ENCODE measurements at places on chromosomes 13 and 19.

DNA sequence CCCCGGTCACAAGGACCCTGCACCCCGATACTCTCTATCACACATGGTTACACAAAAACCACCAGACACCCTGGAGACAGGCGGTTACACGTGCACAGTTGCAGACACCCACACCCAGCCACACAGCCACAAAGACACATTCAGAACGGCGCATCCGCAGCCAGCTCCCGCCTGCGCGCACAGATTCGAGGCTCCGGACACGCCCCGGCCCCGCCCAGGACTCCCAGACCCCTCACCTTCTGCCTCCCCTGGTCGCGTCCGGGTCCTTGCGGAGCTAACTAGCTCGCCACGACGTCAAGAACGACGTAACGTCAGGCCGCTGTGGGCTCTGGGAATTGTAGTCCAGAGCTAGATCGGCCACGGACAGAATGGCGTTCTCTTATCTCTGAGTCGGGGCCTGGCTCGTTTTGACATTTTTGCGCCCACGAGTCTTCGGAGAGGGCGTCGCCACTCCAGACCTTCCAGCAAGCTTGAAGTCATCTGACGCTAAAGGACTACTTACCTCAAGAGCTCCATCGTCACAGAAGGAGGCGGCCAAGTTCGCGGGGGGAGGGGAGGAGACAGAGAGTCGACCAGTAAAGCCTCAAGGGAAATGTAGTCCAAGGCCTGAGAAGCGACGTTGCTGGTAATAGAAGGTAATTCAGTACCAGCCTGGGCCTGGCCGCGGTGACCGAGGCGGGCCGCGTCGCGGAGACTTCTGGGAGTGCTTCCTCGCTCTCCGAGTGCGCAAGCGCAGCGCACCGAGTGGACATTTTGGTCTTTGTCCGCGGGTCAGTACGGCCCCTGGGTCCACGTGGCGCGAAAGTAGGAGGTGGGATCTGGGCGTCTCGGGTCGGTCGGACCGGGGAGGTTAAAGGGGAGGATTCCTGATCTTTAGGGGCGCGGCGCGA, at the start of the genes ZNF146 and ZNF565:
TSS of gene ZNF146 (plus strand) at position 721 of the 890 bp plus-strand sequence. CDS start 21,335 bp downstream, outside the sequence.
TSS of gene ZNF565 (minus strand) at position 280 of the 890 bp plus-strand sequence. CDS start 12,680 bp downstream, outside the sequence.
- peak; percentile 99 for DNase-seq

- DNase-seq: no peak
These were observed 339.1 kb downstream of the ZNF536 start for GRCh38 chr19:30711296-30711695.

DNA sequence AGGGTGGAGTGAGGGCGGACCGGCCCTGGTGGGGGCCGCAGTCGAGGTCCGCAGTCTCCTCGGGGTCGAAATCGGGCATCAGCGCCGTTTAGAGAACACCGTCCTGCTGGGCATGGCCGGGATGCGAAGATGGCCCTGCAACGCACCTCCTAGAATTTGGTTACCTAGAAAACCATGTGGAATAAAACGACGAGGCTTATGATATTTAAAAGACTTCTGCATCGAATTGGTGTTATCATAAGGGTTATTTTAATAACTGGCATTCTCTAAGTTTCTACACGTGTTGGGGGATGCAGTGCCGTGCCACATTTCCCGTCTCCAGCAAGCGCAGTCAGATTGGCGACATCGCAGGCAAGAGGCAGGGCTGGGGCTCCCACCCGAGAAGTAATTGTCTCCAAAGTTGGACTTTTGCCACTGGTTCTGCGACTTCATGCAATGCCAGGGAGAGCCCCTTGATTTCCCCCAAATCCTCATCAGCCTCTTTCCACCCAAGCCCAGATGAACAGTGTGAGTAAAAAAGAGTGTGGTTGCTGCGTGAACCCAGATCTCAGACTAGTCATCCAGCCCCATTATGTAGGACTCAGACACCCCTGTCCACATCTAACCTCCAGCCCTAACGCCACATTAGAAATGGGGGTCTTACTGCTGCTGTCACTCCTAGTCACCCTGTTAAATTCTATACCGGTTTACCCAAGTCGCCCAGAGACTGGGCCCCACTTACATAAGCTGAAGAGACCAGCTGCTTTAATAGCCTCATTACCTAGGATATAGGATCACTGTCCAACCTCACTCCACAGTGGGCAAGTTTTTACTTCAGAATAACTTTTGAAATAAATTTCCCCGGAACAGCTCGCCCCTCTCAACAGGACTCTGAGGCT, 571 bp upstream of the DHRS12 start:
- peak; percentile 73 for DNase-seq

DNA sequence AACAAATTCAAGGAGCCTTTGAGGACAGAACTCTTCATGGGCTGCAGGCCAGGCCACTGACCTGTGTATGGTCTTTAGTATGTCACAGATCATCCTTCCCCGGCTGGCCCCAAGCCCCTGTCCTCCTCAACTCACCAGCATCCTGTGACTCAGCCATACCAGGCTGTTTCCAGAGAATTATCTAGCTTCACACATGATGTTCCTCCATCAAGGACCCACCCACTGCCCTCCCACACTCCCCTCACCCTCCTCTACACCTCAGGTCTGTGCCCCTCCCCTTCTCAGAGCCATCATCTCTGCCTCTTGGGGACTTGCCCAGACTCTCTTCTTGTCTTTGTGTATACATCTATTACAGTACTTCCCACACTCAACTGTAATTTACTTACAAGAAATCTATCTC, 14.7 kb downstream of the DCT start:
- DNase-seq: no peak

- peak; percentile 38 for DNase-seq
These were observed 3.2 kb downstream of the LMNB2 start for GRCh38 chr19:2453431-2454025.

- DNase-seq: no peak
These were observed 18.4 kb downstream of the SPATA13 start for GRCh38 chr13:24178847-24179485.

DNA sequence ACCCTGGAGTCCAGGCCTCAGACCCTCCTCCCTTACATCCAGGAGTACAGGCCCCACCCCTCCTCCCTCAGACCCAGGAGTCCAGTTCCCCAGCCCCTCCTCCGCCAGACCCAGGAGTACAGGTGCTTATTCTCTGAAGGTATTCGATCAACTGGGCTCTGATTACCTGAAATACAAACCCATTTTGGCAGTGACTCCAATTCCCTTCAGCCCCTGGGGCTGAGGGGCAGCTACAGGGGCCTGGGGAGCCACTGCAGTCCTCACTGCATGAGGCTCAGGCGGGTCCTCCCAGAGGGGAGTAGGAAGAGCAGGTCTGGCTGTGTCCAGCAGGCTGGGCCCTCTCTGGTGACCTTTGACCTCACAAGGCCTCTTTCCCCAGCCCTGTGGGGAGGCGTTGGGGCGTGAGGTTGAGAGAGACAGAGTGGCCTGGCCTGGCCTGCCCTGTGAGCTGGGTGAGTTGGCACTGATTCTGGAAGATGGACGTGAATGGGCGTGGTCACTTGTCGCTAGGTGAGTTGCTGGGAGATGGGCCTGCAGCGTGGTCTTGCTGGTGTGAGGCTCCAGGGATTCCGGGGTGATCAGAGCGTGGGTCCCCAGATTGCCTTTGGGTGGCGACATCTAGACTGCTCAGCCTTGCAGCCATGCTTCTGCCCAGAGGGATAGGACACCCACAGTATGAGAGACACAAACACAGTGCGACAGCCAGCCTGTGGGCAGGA, 3.1 kb downstream of the BCAT2 start:
- peak; percentile 50 for DNase-seq

- no peak for DNase-seq
These were observed 314.0 kb downstream of the NDFIP2 start for GRCh38 chr13:79794931-79795330.

GRCh38 chr13:51643105-51643881, 59.0 kb downstream of the WDFY2 start:
- DNase-seq: no peak

- DNase-seq: no peak
These were observed 16.8 kb upstream of the OR1M1 start for GRCh38 chr19:9070066-9070465.

DNA sequence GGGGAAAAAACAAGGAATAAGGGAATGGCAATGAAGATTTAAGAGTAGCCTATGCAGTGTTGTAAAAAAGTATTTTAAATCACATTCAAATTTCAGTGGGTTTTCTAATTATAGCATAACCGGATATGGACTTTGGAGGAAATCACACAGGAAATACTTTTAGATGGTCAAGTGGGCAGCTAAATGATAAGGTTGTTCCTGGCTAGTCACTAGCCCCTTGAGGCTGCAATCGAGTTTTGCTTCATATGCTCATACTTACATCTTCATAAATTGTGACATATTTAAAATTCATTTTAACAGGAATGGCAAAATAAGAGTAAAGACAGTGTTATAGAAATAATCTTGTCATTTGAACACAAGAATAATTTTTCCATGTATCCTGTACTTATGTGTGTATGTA, 88.9 kb downstream of the WDFY2 start:
- DNase-seq: no peak

GRCh38 chr19:40640744-40641143, 39.6 kb downstream of the LTBP4 start:
- DNase-seq: no peak

GRCh38 chr13:75329723-75330122, 152.2 kb downstream of the TBC1D4 start:
- no peak for DNase-seq

DNA sequence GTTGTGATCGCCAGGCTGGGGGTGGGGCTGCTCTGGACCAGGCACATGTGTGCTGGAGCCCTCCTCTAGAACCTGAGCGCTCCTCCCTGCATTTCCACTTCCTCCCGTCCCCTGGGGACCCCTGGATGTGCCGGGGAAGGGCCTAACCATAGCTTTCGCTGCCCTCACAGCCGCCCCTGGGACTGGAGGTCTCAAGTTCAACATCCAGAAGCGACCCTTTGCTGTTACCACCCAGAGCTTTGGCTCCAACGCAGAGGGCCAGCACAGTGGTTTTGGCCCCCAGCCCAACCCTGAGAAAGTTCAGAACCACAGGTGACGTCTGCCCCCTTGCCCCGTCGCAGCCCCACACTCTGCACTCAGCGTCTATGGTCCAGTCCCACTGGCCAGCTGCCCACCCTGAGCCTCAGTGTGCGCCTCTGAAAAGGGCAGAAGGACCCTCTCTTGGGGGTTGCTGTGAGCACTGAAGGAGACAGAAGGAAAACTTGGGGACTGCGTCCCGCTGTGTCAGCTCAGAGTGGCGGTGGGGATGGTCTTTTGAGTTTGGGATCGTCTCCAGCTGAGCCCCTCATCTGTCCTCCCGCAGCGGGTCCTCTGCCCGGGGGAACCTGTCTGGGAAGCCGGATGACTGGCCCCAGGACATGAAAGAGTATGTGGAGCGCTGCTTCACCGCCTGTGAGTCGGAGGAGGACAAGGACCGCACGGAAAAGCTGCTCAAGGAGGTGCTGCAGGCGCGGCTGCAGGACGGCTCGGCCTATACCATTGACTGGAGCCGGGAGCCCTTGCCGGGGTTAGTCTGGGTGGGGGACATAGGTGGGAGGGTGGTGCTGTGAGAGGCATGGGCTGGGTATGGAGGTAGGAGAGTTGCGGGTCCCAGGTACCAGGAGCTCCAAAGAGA, 6.0 kb downstream of the LENG8 start:
- no peak for DNase-seq

DNA sequence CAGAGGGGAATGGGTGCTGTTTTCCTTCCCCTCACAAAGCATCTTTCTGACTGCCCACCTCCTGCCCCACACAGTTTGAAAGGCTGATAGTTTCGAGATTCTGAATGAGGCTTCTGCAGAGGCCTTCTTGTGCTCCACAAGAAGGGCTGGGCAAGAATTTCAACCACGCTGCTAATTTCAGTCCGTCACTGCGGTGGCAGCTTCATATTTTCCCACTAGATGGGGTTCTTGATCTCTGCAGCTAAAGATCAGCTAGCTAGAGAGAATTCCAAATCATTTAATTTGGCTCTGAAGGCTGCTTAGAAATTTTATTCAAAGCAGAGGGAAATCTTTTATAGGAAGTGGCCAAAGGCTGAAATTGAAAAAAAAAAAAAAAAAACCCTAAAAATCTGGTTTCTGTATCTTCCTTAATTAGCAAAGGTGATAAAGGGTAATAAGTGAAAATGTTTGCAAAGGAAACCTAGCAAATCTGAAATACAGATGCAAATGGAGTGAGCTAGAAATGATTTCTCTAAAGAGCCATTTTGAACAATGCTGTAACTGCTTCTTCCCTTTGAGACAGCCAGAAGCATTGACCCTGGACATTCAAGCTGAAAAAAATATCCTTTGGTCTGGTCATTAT, 38.0 kb upstream of the C13orf42 start:
- peak; percentile 84 for DNase-seq

DNA sequence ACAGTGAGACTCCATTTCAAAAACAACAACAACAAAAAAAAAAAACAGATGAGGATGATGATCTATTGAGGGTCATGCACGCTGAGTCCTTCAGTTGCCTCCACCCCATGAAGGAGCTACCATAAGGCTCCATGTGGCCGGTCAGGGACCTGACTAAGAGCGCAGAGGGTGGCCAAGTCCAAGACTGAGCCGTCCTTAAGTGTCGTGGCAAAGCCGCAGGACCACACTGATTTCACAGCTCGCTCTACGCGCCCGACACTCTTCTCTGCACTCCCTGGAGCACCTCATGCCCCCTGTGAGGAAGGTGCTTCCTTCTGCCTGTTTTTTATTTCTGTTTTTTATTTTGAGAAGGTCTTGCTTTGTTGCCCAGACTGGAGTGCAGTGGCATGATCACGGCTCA, 12.3 kb downstream of the TTYH1 start:
- DNase-seq: no peak

GRCh38 chr13:66137384-66137783, 1092.8 kb downstream of the PCDH9 start:
- DNase-seq: no peak

DNA sequence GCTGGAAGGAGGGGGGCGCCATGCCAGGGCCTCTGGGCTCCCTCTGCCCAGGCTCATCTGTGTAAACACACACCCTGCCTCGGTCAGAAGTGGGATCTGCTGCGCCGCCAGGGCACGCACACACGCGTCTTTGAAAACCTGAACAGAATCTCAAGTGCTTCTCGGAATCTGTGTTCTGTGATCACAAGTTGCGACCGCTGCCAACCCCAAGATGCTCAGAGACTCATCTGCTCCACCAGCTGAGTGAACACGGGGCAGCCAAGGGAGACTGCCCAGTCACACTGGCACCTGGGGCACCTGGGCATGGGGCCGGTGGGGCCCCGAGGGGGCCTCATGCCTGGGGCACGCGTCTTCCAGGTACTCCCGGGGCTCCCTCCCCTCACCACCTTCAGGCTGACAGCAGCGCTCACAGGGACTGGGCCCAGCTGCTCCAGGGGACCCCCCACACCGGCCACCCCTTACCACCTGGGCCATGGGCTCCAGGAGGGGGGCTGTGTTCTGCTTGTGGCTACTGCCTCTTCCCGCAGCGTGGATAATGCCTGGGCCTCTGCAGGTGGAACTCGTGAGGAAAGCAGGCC, 59.0 kb downstream of the KLF2 start:
- DNase-seq: no peak

DNA sequence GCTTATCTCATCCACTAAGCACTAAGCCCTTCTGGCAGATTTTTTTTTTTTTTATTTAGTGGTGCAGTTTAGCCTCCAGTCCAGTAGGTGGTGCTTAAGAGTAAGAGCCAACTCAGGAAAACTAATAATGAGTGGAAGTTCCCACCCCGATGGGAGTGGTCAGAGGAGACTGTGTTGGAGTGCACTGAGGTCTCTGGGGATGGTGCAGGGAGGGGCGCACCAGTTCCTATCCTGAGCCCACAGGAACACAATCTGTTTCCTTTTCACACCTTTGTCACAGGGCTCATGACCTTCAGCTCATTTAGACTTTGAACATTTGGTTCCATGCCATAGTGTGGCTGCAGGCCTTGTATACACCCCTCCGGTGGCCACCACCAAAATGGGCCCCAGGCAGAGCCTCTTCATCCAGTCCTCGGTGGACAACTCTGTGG, 367.4 kb downstream of the SPRY2 start:
- no peak for DNase-seq
